ENCODE measurements at places on chromosomes 1 and 21.

DNA sequence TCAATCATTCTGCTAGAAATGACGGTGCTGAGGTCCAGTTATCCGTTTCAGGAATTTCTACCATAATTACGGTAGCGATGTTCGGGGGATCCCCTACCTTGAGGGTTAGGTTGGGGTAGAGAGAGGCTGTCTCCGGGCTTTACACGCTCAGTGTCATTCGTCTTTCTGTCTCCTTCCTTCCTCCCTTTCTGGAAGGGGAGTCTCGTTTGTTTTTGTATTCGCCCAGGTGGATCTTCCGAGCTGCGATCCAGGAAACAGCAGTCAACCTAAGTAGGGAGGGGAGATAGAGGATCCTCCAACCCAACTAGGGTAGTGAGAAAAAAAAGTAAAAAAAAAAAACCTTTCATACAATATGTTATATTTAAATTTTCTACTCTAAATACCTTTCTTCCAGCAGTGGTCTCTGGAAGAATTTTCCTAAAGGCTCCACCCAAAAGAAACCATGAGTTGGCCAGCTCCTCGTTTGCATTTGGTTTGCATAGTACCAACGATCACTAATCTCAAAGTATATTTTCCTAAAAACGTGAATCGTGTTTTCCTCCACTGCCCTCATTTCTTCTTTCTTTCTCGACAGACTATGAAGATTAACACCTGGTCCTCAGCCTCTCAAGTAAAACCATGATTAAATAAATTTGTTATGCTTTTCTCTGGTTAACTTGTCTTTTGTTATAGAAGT is 611 bp upstream of the PIK3C2B start:
- peak; percentile 50 for DNase-seq

- no peak for DNase-seq
Measured at GRCh38 chr1:68359045-68359444, 90.7 kb downstream of the RPE65 start.

DNA sequence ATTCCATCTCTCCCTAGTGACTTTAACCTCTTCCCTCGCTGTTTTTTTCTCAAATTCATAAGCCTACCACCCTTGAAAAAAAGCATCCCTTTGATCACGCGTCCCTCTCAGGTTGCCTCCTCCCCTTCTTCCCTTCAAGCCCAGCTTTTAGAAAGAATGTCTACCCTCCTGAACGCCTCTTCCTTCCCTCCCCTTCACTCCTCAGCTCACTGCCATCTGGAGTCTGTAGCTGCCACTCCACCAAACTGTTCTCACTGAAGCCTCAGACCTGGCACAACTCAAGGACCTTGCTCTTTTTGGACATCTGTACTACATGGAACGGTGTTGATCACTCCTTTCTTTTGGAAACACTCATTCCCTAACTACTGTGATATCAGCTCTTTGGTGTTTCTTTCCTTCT is 80.6 kb downstream of the SLC25A24 start:
- DNase-seq: no peak

- DNase-seq: no peak
Measured at GRCh38 chr1:90557706-90558105, 159.4 kb downstream of the BARHL2 start.

DNA sequence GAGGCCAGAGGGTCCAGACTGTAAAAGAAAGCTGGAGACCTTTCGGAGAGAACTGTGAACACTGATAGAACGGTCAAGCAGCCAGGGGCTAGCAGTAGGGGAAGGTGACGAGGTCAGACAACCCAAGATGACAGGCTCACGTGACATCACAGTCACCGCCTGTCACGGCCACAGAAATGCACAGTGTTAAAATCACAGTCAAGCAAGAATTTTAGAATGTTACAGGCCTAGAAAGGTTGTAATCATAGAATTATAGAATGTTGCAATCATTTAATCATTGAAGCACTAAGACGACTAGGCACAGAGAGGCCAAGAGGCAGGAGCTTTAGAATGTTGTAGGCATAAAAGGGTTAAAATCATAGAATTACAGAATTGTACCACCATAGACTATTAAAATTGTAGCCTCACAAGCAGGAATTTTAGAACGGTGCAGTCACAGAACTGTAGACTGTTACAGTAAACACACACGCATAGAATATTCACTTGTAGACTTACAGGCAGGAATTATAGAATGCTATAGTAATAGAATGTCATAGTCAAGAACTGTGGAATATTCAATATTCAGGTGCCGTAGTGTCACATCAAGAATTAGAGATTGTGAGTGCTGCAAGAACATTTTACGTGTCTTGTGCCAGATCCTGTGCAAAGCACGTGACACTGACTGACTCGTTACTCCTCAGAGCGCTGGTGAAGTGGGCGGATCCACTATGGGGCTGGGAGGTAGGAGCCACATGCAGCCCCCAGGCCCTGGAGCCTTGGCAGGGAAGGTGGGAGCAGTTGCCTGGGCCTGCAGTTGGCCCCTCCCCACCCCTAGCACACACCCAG is 118.1 kb downstream of the EPHB2 start:
- DNase-seq: no peak
